Foreskin fibroblast (primary cell): ENCODE measurements at places on chromosomes 13 and 19.

DNA sequence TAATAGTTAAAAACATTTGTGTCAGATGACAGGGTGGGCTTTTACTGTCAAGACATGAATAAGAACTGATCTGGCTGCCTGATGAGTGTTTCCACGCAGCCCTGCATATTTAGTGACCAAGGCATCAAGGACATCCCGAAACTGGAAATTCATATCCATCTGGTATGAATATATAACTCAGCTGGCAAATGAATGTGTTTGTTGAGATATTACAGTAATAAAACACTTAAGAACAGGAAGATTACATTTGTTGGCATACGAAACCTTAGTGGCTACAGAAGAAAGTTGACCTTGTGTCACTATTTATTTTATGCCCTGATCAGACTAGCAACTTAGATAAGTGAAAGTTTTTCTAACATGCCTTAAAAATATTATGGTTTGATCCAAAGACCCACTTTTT lies 32.8 kb downstream of the RAP2A start:
- DNase-seq = no peak

GRCh38 chr13:32314271-32315237 lies 609 bp downstream of the ZAR1L start:
- DNase-seq = peak; percentile 63

DNA sequence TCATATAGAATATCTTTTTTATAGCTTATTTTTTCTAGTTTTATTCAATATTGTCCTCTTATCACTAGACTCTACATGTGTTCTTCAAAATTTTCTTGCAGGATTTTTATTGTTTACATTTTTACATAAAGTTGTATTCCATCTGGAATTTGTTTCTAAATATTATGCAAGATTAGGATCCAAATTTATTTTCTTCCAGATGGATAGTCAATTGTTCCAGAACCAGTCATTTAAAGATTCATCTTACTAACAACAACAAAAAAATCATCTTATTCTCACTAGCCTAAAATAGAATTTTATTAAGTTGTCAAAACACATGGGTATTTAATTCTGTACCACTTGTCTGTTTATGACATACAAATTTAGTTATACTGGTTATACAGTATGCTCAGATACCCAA lies 390.4 kb upstream of the GPC6 start:
- no peak for DNase-seq

DNA sequence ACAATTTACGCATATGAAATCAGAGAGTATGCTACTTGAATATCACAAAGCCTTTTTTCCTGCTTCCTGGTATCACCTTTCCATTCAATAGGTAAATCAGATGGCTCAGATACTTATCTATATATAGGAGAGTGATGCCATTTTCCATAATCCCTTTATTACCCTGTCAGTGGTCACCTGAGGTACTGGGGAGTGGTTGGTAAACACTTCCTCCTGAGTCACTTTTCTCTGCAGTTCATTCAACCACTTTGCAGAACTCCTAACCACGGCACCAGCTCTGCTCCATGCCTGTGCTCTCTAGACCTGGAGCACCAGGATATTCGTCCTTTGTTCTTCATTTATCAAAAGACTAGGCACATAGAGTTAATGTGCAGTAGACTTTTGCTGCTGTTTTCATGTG lies 748.5 kb upstream of the KLHL1 start:
- DNase-seq = no peak

DNA sequence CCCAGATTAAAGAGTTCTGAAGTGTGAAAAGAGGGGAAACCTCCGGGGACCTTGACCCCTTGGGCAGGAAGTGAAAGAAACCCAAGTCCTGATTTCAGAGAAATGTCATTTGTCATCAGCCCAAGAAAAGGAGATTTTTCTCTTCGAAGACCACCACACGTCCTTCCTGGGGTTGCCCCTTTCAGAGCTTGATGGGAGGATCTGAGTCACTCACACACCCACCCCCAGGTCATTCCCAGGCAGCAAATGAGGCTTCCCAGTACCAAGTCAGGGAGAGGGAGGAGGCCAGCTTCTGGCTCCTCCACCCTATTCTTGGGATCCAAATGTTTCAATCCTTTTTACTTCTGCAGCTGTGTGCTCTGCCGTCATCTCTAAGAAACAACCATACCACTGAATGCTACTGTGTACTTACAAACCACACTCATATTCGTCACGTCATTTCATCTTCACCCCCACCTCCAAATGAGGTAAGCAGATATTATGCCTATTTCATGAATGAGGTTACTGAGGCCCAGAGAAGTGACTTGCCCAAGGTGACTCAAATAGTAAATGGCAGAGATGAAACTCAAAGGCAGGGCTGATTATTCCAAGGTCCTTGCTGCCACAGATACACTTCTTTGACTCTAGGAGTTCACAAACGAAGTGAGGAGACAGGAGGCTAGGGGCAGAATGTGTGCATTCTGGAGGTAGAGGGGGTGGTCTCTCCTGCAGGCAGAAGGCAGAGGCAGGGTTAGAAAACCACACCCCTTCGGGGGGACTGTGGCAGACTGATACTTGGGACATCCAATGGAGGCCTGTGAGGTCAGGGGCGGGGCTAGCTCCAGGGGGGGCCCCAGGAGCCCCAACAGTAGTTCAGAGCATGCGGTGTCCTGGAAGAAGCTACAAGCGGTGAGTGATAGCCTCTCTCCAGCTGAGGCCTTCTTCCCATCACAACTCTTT lies 5.0 kb upstream of the KMT2B start:
- DNase-seq = no peak

DNA sequence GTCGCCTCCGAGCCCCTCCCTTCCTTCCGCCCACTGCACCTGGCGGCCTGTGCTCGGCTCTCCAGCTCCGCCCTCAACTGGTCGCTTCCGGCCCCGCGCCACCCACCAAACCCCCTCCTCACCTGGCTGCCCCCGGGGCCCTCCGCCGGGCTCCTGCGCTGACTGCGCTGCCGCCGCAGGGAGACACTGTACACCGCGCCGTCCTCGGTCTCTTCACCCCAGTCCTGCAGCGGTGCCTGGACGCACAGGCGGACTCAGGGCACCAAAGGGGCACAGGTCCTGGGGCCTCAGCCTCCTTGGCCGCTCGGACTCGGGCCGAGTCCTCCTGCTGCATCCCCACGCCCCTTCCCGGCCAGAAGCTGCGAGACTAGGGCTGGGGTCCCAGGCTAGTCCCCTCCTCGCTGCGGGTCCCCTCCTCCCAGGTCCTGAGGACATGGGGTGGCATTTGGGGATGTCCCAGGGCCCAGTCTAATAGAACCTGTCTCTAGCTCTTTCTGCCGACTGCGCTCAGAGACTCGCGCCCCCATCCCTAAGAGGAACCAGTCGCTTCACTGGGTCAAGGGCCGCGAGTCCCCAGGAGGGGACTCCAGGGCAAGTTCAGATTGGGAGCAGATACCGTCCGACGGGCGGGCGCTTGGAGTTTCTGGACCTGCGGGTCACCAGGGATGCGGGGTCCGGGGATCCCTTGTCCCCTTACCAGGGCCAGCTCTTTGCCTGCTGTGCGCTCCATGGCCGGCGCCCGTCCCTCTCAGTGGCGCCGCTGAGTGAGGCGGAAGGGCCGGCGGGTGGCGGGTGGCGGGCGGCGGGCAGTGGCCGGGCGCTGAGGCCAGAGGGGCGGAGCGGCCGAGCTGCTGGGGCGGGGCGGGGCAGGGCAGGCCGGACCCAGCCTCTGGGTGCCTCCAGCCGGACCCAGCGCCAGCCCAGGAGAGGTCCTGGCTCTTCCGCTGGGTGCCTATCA lies at the start of gene RGL3:
Gene RGL3 (minus strand): TSS at position 766 of the 958 bp plus-strand sequence. CDS start 36 bp downstream, at position 730.
- peak; percentile 33 for DNase-seq

GRCh38 chr19:23777216-23777615 lies 18.5 kb upstream of the ZNF681 start:
- no peak for DNase-seq

DNA sequence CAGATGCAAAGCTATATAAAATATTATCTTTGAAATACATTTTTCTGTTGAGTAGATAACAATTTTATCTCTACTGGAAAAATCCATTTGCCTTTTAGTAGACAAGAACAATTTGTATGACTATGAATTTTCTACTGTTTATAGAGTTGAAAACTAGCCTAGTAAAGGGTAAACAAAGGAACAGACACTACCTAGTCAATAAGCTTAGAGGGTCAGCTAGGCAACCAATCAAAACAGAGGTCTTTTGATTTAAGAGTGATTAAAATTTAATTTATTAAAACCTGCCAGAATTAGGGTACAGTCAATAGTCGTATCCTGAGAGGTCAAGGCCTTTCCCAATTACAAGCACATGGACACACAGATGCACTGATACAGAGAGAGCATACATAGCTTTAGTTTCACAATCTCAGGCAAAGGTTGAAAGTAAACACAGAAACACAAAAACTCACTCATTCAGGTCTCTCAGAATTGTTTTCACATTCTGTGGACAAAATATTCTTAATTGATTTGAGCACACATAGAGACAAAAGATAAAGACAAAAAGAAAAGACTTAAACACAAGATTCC lies 24.5 kb upstream of the GPC6 start:
- DNase-seq = no peak

DNA sequence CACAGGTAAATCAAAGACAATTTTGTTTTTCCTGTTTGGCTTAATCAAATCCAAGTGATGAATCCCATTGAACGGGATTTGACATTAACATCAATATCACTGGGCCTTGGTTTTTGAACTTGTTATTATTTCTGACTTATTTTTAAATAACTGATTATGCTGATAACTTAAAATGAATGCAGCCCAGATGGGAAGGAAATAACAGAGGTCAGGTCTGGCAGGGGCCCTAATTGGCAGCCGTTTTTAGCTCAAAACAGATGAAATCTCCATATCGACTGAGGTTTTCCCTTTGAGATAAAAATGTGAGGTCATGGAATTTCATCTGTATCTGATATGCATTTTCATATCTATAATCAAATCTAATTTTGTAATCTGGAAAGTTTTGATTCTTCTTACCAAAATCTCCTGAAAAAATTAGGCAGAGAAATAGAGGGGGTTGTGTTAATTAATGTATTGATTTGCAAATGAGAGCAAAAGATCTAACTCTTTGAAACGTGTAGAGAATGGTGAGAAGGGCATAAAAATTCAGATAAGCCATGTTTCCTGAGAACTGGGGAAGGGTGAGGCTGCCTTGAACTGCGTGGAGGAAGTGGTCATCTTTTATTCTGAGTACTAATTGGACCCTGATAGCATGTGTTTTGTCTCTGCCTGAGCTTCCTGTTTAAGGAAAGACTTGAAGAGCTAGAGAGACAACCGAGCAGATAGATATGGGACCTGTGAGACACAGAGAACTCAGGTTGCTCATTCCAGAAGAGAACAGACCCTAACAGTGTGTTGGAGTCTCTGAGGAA lies 98.2 kb upstream of the C1QTNF9B start:
- DNase-seq = no peak

- DNase-seq = peak; percentile 1
Measured at GRCh38 chr13:35191883-35192282, 249.8 kb downstream of the NBEA start.

- no peak for DNase-seq
Measured at GRCh38 chr13:93173654-93174053, 53.0 kb upstream of the GPC6 start.

GRCh38 chr19:50331221-50331993 lies 2.2 kb upstream of the KCNC3 start:
- DNase-seq = no peak

DNA sequence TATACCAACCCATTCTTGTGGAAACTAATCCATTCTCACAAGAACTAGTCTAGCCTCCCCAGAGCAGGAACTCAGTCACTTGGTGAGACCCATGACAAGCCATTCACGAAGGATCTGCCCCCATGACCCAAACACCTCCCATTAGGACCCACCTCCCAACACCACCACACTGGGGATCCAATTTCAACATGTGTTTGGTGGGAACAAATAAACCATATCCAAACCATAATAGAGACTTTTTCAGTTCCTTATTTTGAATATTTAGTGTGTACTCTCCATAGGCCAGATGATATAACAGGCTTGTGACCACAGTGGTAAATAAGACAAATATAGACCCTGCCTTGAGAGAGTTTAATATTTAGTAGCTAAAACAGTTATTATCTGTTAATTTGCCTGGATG lies 227.5 kb upstream of the SERP2 start:
- DNase-seq = no peak

DNA sequence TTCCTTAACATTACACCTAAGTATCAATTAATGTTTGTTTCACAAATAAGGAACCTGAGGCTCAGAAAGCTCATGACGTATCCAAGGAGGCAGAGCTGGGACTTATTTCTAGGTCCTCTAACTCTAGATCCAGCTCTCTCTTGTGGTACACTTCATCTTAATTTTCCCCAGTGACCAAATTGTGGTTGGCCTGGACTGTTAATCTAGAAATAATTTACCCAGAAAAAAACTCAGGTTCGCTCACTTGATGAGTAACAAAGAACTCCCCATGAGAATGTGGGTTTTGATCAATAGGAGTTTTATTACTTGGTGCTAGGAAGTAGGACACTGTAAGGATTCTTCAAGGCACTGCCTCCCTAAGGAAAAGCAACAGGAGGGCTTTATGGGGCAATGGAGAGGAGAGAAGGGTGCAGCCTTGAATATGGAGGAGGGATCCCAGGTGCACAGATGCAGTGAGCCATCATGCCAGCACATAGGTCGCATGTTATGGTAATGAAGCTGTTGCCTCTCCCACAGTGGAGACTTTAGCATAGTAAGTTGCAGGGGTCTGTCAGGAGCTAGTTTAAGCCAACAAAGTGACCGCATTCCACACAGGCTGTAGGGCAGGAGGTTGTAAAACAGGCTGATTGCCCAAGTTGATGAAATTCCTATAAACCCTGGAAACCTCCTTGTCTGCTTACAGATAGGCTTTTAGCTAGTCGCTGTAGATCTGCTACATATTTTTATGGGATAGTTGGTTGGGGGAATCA lies 14.7 kb downstream of the RAP2A start:
- DNase-seq = no peak

DNA sequence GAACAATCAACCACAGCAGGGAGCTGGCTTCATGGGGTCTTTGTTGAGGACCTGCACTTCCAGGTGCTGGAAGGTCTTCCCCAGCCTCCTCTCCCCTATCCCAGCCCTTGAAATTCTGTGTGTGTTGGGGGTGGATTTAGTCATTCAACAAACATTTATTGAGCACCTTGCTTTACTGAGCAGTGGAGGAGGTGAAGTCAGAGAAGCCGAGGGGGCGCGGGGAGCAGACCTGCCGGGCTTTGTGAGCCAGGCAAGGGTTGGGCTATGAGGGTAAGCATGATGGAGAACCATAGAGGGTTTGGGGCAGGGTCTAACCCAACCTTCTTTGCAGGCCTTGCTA lies 3.5 kb upstream of the C19orf85 start:
- DNase-seq = no peak

DNA sequence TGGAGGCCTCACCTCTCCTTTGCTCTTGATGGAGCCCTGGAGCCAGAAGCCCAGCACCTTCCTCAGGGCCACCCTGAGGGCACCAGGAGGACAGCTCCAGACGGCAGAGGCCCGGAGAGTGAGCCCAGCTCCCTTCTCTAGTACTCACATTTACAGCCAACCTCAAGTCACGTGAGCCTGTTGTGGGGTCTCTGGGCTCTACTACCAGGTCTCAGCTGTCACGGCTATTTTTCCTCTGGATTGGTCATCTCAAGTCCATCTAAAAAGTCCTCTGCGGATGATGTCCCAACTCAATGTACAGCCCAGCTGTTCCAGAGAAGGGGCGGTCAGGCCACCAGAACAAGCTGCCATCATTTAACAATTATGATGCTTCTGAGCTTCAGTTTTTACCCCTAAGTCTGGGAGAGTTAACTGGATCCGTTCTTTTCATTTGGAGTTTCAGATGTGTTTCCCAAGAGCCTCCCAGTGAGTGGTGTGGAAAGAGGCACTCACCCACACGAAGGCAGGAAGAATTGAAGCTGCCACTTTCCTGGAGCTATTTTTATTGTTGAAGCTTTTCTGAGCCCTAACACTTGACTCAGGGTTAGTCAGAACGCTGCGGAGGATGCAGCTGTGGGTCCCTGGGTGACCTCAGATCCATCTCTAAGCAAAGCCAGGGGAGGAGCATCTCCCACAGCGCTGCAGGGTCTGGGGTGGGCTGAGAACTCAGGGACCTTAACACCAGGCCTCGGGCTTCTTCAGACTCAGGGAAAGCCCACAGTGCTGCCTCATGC lies 143.5 kb upstream of the UBL3 start:
- DNase-seq = peak; percentile 93
